ENCODE measurements at places on chromosomes 16 and 17.

- no peak for DNase-seq
Observed at GRCh38 chr17:72556944-72557826, 436.4 kb downstream of the SOX9 start.

- no peak for DNase-seq
Observed at GRCh38 chr16:30430428-30430970, 669 bp upstream of the DCTPP1 start.

- no peak for DNase-seq
Observed at GRCh38 chr17:76384222-76384986, at the start of gene SPHK1. Gene SPHK1, plus strand, starts transcription at chr17:76384609. Its CDS starts 1,036 bp downstream, at chr17:76385645.

DNA sequence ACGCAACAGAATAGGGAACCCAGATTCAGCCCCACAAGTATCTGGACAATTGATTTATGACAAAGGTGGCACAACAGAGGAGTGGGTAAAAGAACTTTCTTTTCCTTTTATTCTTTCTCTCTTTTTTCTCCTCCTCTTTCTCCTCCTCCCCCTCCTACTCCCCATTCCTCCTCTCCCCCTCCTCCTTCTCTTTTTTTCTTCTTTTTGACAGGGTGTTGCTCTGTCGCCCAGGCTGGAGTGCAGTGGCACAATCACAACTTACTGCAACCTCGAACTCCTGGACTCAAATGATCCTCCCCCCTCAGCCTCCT, 16.1 kb downstream of the GNGT2 start:
- no peak for DNase-seq

GRCh38 chr17:1626333-1626732, 2.3 kb downstream of the SLC43A2 start:
- DNase-seq = no peak

DNA sequence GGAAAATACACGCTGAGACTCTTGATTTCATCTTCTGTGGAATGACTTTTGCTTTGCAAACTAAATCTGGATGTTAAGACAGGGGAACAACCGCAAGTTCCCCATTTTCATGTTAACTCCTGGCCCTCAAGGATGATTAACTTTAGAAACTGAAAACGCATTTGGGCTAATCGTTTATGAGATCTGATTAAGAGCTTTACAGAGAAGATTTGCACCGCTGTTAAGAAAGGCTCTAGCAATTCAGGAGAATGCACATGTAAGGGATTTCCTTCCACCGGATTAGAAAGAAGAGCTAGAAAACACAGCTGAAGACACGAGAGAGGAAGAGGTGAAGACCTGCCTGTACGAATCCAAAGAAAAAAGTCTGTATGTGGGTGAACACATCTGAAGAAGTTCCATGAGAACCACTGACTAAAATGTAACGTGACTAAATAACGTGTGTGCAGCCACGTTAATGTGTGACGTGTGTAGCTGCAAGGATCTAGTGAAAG, 106.4 kb downstream of the YPEL2 start:
- no peak for DNase-seq

GRCh38 chr16:81410643-81411293, 33.8 kb upstream of the CMIP start:
- DNase-seq = no peak

GRCh38 chr17:81256616-81257015, 17.5 kb downstream of the NDUFAF8 start:
- no peak for DNase-seq

- DNase-seq = no peak
Observed at GRCh38 chr17:74478420-74479100, 12.1 kb downstream of the CD300A start.

DNA sequence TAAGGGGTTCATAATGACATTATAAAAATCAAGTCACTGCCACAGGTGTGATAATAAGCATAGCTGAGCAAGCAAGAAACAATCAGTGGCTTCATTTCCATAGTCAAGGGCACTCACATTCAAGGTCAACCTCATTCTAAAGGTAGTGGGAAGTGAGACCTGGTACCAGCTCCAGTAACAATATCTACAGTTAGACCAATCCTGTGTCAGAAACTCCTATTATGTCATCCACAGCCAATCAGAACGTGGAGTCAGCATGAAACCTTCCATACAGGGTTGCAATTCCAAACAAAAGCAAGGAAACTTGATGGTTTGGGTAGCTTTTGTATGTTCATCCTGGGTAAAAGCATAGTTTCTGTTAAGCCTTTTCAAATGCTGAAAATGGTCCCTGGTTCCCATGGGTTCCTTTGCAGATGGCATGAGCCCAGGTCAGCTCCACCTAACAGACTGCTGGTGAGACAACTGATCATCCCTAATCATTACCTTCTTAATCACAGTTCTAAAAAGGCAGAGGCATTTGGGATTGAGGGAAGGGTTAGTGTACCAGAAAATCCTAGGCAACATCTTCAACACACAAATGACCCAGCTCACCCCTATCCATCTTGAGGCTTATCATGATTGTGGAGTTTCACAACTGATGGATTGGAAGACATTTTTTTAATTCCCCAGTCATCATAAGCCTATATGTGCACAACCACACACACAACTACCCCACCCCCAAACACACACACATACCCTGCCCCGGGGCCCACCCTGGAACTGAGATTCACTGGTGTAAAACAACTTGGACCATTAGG, 30.4 kb downstream of the TEX2 start:
- DNase-seq = no peak
